ENCODE measurements at places on chromosomes 7 and 10.

- no peak for DNase-seq
Measured at GRCh38 chr10:120460776-120461175, 3.7 kb downstream of the PLPP4 start.

GRCh38 chr7:32586291-32587221 lies 91.3 kb downstream of the AVL9 start:
- no peak for DNase-seq

DNA sequence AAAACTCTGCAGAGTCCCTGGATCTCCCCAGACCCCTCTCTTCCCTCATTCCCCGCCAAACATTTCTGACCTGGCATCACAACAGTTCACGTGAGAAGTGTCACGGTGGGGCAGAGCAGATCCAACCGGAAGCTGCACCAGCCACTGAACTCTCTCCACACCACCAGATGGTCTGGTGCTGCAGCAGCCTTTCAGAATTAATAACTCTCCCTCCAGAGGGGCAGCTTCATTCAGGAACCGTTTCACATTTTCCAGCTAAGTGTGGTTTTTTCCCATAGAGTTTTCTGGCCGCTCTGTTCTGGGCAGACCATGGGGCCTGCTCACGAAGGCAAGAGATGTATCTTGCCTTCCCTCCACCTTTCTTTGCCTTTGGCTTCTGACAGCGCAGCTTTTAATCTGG lies 486.7 kb upstream of the GALNT17 start:
- DNase-seq = no peak

GRCh38 chr7:22574754-22575520 lies 74.9 kb upstream of the STEAP1B start:
- DNase-seq = no peak

DNA sequence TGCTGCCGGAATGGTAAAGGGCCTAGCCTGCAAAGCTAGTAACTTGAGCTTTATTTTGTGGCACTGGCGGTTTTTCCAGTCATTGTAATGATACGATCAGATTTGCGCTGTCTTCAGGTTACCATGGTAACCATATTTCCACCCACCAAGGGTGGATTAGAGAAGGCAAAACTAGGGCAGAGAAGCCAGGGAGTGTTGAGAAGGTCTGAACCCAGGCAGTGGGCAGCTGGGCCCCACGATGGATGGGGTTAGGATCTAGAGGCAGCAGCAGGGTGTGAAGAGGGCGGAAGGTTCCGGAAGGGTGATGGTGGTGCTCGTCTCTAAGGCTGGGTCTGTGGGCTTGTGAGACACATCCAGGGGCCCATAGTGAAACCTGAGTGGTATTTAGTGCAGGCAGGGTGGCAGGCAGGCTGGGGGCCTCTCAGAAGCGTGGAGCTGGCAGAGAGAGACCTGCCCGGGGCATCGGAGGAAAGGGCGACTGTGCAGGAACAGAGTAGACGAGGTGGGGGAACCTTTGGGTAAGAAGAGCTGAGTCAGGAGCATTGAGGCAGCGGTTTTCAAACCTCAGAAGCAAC lies 87.9 kb upstream of the GTF2I start:
- DNase-seq = no peak

GRCh38 chr10:34911661-34912205 lies 96.6 kb upstream of the PARD3 start:
- DNase-seq = no peak

- DNase-seq = no peak
Measured at GRCh38 chr7:74262639-74263398, 8.6 kb upstream of the RFC2 start.

GRCh38 chr10:95618101-95618500 lies 38.4 kb downstream of the ALDH18A1 start:
- DNase-seq = no peak

DNA sequence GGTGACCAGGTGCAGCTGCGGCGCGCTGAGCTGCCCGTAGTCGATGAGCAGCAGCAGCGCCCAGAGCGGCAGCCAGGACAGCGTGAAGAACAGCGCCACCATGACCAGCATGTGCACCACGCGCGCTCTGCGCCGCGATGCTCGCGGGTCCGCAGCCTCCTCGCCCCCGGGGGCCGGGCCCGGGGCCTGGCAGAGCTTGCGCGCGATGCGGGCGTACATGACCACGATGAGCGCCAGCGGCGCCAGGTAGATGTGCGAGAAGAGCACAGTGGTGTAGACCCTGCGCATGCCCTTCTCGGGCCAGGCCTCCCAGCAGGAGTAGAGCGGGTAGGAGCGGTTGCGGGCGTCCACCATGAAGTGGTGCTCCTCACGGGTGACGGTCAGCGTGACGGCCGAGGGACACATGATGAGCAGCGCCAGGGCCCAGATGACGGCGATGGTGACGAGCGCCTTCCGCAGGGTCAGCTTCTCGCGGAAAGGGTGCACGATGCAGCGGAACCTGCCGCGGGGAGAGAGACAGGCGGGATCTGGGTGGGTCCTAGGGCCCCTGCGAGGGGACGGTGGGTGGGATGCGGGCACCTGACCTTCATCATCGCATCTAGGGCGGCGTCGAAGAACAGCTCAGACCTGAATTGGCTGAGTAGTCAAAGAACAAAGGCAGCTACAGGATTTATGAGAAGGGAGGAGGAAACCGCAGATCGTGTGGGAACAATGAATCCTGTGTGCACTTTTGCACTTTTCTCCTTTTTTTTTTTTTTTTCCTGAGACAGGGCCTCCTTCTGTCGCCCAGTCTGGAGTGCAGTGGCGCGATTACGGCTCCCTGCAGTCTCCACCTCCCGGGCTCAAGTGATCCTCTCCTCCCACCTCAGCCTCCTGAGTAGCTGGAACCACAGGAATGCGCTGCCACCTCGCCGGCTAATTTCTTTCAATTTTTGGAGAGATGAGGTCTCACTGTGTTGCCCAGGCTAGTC lies 22.4 kb upstream of the PPA1 start:
- no peak for DNase-seq

GRCh38 chr7:137970253-137970975 lies 31.5 kb downstream of the CREB3L2 start:
- DNase-seq = no peak

- no peak for DNase-seq
Measured at GRCh38 chr7:31796375-31796774, 109.4 kb downstream of the PPP1R17 start.

- no peak for DNase-seq
Measured at GRCh38 chr7:89021741-89022140, 226.2 kb upstream of the TEX47 start.

DNA sequence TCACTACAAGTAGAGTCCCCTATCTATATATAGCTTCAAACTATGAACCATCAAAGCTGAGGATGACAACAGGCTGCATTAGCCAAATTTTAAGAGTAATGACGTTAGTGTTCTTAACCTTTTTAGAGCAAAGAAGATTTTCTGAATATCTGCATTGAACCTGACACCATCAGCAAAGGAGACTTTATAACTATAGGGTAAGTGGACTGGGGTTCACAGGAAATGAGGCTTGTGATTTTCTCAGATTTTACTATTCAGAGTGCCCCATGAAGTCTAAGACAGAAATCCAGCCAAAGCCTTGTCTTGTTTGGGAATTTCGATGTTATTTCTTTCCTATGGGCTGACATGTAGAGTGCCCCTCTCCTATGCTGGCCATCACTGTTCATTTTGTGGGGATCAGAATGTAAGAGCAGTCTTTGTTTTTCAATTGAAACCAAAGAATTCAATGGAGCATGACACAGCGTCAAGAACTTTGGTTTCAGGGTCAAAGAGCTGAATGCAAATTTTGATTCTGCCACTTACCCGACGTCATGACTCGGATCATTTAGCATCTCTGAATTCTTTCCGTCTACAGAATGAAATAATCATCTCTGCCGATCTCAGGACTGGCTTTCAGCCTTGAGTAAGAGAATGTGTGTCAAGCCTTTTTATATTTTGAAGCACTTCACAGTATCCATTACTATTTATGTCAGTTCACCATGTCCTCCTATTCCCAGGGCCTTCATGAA lies 52.7 kb downstream of the DENND11 start:
- no peak for DNase-seq

DNA sequence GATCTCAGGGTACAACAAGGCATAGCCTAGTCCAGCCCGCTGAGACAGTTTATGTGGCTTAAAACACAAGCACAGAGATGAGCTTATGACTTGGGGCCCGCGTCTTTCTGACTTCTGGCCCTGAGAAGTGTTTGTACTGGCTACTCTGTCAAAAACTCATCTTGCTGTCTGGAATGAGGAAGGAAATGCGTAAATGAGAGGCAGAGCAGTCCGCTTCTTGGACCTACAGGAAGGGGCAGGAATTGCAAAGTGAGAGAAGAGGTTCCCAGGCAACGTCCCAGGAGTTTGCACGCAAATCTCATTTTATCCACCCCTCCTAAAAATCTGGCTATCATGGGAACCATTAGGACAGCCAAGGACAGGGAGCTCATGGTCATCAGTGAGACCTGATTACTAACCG lies 5.5 kb downstream of the ANXA11 start:
- DNase-seq = no peak

GRCh38 chr7:122762071-122762470 lies 59.3 kb upstream of the RNF148 start:
- DNase-seq = no peak

DNA sequence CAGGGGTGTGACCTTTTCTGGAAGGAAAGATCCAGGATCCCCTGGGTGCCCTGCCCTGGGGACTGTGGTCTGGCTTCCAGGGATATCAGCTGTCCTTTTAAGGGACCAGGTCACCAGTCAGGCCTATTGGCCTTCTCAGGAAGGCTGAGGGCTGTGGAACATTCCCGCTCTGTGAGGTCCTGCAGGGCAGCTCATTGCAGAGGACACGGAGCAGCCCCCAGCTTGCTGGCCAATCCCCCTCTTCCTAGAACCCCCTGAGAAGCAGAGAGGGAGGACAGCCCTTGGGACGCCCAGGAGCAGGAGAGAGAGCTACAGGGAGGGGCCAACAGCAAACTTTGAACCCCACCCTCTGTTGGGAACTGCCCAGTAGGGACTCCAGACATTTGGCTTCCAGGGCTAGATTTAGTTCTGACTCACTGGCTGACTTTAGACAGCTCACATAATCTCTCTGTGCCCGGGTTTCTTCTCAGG lies 67.9 kb upstream of the COL13A1 start:
- no peak for DNase-seq

DNA sequence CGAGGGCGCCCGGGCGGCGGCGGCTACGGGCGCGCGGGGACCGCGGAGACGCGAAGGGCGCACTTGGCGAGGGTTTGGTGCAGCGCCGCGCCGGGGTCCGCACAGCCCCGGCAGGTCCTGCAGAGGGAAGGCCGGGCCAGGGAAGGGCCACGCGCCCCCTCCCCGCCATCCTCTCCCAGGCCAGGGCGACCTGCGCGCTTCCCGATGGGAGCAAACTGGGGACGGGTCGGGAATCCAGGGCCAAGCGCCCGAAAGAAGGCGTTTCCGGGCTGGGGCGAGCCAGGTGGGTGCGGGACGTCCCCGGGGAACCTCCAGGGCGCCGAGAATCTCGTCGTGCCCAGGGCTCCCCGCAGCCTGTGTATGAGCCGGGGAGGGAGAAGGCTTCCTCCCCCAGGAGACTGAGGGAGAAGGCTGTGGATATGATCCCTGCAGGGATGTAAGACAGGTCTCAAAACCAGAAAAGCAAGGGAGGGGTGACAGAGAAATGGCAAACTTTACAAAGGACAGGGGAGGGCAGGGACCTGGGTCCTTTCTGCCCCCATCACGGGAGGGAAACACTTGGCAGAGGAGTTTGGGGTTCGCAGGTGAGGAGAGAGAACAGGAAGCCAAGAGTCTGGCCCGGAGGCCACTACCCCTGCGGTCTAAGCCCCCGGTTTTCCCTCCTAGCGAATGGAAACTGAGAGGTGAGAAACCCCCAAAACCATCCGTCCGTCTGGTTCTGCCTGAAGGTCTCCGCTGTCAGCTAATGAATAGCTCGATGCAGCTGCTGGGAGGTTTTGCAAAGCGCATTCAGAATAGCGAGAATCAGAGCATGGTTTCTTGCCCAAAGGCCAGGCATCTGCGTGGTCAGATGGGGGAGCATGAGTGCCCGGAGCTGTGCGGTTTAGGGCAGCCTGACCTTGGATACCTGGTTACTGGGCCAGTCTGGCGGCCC lies 674 bp downstream of the AMZ1 start:
- DNase-seq = peak; percentile 12

GRCh38 chr7:18505870-18506460 lies 10.4 kb downstream of the HDAC9 start:
- no peak for DNase-seq

DNA sequence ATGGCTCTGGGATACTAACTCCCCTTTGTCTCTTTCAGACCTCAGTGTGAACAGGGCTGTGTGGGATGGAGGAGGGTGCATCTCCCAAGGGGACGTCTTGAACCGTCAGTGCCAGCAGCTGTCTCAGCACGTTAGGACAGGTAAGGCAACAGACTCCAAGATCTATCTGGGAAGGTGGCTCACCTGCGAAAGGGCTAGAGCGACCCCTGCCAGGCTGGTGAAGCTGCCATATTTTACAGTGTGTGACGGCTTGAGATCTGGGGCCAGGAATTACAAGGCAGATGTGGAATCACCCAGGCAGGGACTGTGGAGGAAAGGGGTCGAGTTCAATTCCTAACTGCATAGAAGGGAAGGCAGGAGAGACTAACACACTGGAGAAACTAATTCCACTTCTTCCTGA lies 11.2 kb downstream of the MUC17 start:
- no peak for DNase-seq

- no peak for DNase-seq
Measured at GRCh38 chr10:123865880-123866279, 25.7 kb downstream of the CPXM2 start.

DNA sequence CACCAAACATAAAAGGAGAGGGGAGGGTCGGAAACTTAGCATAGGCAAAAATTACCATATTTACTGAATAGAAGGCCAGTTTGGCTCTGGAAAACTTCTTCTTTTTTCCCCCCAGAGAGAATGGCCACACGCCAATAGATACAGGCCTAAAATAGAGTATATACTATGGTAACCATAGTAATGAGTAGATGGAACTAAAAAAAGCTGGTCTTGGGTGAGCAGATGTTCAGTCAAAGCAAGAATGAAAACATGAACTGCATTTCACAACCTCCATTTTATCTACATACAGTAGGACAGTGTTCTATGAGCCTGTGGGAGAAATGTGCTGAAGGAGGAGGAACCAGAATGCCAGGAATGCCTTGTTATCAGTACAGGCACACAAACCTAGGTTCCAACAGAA lies 141.7 kb upstream of the SEMA3A start:
- no peak for DNase-seq

DNA sequence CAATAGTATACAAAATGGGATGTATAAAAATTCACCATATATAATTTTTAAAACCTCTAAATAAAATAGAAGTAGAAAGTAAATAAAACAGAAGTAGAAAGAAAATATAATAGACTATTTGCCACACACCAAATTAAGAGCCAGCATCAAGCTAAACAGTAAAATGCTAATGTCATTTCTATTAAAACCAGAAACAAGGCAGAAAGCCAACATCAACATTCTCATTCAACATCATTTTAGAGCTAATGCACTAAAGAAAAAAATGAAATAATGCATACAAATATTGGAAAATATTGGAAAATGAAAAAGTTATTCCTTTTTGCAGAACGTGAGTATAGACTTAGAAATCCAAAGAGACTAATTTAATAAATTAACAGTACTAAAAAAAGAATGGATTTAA lies 23.4 kb upstream of the RELN start:
- no peak for DNase-seq

Measured in NCI-H1930 (cell line).